A549 treated with CpdA at 1 μM for 4 hours (cell line): ENCODE measurements at places on chromosomes 4 and X. TPM values are rescaled to one million over a fixed set of nuclear protein-coding genes. Genes with fewer than 3 reads are reported as not detected.

IL3RA gene
- total RNA-seq, result 0.08 to 0.34 TPM (median 0.17 TPM) in 5 replicates

WDFY3 gene
- 7.9 to 11.7 TPM (median 9.2 TPM) in 5 replicates for total RNA-seq

TAF7L gene
- total RNA-seq, result 0.06 to 0.15 TPM (median 0.09 TPM) in 4 of 5 replicates, not detected in the other

EXOC1L gene
- not detected in 5 replicates for total RNA-seq

SCML2 gene
- 7.3 to 10.2 TPM (median 8.9 TPM) in 5 replicates for total RNA-seq

DGKK gene
- total RNA-seq, result not detected in 5 replicates

AFAP1 gene
- total RNA-seq, result 28.0 to 36.9 TPM (median 33.6 TPM) in 5 replicates

NPFFR2 gene
- total RNA-seq, result not detected in 5 replicates

SMIM14 gene
- 16.0 to 19.8 TPM (median 17.4 TPM) in 5 replicates for total RNA-seq

APELA gene
- total RNA-seq, result not detected in 5 replicates

PLXNB3 gene
- total RNA-seq, result 3.0 to 4.1 TPM (median 3.7 TPM) in 5 replicates

VCX3A gene
- not detected in 5 replicates for total RNA-seq

ACE2 gene
- total RNA-seq, result 0.01 TPM in 1 of 5 replicates, not detected in the others

GPRASP3 gene
- total RNA-seq, result 3.2 to 4.7 TPM (median 3.9 TPM) in 5 replicates

DCAF8L2 gene
- not detected in 5 replicates for total RNA-seq

PASD1 gene
- not detected in 5 replicates for total RNA-seq

CD38 gene
- total RNA-seq, result 7.9 to 10.4 TPM (median 8.6 TPM) in 5 replicates

SYTL5 gene
- 0.34 to 0.52 TPM (median 0.41 TPM) in 5 replicates for total RNA-seq

TMPRSS11F gene
- total RNA-seq, result not detected in 5 replicates

ADGRL3 gene
- total RNA-seq, result 0.01 to 0.05 TPM (median 0.02 TPM) in 3 of 5 replicates, not detected in the others

ARHGEF38 gene
- not detected in 5 replicates for total RNA-seq
